ENCODE measurements at places on chromosomes 7 and 10.

- DNase-seq = no peak
Observed at GRCh38 chr10:100100651-100101184, 19.0 kb upstream of the CPN1 start.

- no peak for DNase-seq
Observed at GRCh38 chr10:115052226-115052625, 40.9 kb upstream of the ATRNL1 start.

DNA sequence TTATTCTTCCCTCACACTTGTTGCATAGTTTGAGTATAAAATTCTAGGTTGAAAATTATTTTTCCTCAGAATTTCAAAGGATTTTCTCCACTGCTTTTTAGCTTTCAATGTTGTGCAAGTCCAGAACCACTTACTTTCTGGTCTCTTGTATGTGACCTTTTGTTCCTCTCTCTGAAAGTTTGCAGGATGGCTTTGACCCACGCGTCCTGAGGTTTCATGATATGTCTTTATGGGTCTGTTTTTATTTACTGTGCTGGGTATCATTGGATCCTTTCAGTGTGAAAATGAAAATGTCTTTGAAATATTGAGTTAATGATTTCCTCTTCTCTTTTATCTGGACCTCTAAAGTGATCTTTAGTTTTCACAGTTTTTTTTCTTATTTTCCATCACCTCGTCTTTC, 38.5 kb downstream of the C1GALT1 start:
- no peak for DNase-seq

DNA sequence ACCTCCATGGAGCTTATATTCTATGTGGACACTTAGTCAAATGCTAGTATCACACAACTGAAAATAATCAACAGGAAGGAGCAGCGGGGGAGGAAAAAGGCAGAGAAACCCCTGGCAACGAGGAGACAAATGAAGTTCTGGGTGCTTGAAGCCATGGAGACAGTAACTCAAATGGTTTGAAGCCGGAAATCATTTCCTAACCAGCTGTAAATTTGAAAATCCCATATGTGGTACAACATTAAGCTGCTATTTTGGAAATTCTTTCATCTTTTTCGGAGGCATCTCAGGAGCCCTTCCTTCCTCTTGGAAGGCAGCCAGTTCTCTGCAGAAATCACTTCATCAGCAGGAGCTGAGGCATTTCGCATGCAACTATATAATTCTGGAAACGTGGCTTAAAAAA, 91.4 kb downstream of the PPP1R3C start:
- peak; percentile 12 for DNase-seq

DNA sequence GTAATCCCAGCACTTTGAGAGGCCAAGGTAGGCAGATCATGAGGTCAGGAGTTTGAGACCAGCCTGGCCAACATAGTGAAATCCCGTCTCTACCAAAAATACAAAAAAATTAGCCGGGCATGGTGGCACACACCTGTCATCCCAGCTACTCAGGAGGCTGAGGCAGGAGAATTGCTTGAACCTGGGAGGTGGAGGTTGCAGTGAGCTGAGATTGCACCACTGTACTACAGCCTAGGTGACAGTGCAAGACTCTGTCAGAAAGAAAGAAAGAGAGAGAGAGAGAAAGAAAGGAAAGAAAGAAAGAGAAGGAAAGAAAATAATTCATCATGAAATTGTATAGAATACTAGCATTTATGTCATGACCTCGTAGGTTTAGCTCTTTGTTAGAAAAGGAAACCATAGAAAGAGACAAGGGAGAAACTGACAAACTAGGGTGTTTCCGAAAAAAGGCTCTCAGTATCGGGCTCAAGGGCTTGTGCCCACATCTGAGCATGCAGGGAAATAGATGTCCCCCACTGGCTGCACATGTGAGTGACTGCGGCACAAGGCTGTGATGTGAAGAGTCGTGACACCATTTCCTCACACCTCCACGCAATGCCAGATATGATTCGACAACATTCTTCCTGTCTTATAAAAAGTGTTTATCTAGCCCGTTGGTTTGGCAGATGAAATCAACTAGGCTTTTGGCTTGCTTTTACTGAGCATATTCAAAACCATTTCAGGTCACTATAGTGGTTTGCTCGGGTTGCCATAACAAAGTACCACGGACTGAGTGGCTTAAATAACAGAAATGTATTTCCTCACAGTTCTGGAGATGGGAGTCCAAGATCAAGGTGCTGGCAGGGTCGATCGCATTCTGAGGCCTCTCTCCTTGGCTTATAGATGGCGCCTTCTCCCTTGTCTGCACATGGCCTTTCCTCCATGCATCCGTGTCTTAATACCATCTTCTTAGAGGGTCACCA, 2.0 kb downstream of the SRGN start:
- no peak for DNase-seq

DNA sequence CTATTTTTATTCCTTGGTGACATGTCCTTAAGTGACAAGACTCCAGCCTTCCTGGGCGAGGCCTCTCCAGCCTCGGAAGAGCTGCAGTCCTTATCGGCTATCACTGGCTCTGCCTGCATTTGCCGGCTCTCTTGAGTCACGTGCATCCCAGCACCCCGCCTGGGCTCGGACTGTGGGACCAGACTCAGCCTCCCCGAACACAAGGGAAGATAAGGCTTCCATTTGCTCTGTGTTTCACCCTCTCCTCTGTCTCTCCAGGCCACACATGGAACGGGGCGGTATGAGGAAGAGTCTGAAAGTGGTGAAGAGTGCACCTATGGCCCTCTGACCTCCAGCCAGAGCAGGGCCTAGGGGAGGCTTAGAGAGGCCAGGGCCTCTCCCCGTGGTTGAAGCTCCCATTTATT, 4.7 kb downstream of the GDF2 start:
- no peak for DNase-seq

DNA sequence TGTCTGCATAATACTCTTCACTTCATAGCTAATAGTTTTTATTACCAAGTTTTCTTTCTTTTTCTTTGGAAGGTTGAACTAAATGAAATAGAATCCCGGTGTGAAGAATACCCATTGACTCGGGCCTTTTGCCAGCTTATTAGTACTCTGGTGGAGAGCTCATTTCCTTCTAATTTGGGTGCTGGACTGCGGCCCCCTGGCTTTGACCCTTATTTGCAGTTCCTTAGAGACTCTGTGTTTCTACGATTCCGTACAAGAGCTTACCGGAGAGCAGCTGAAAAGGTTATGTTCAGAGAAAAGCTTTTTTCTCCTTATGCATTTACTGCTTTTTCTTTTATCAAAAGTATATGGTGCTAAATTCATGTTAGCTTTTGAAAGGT, 40.2 kb downstream of the NUP205 start:
- DNase-seq = no peak

DNA sequence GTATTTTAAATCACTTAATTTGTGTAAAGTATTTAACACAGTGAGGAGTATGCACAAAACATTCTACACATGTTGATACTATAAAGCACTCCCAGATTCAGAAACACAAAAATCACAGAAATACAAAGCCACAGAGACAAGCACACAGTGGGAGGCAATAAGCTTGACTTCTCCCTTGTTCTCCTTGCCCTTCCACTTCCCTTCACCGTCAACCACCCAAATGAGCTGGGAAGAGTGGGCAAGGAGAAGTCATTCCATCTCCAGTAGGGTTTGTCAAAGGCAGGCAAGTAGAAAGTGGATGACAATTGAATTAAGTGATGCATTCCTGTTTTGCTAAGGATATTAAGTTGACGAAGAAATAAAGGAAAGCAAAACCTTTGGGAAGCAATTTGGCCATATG, 4.2 kb upstream of the TMEM139 start:
- DNase-seq = no peak

DNA sequence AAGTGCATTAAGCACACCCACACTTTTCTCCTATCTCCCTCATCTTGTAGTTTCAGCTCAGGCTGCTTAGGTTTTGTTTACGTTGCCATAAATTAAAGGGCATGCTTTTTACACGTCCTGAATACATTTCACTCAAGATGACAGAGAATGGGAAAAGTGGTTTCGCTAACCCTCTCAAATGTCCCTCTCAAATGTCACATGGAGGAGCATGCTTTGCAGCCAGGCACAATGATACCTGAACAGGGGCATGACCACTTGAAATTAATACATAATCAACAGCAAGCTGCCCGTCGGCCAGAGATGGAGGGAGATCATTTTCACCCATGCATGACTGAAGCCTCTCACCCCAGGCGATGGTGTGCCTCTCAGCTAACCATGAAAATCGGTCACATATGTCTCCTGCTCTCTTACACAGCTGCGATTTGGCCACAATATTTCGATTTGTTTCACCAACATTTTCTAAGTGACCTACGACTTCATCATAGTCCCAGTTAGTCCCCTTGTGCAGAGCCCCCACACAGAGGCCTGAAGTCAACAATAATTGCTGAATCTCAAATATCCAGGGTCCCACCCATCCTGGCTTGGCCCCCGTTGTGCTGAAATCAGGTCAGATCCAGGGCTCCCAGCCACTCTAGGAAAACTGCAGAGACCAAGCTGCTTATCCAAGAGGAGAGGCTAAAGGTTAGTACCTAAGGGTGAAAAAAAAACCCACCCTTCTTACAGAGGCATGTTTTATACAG, 373.9 kb upstream of the NFE2L3 start:
- DNase-seq = peak; percentile 97

DNA sequence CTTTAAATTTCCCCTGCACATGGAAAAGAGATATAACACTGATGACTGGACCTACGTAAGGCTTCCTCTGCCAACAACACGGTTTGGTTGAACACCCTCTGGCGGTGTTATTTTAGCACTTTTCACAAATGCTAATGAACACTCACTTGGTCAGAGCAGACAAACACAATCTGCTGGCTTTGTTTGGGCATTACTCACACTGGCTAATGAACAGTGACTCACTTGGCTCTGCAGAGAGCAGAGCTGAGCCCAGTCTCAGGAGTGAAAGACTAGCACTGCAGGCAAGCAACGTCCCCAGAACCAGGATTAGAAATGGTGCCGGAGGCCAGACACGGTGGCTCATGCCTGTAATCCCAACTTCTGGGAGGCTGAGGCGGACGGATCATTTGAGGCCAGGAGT, 430.8 kb downstream of the PLXNA4 start:
- DNase-seq = no peak

DNA sequence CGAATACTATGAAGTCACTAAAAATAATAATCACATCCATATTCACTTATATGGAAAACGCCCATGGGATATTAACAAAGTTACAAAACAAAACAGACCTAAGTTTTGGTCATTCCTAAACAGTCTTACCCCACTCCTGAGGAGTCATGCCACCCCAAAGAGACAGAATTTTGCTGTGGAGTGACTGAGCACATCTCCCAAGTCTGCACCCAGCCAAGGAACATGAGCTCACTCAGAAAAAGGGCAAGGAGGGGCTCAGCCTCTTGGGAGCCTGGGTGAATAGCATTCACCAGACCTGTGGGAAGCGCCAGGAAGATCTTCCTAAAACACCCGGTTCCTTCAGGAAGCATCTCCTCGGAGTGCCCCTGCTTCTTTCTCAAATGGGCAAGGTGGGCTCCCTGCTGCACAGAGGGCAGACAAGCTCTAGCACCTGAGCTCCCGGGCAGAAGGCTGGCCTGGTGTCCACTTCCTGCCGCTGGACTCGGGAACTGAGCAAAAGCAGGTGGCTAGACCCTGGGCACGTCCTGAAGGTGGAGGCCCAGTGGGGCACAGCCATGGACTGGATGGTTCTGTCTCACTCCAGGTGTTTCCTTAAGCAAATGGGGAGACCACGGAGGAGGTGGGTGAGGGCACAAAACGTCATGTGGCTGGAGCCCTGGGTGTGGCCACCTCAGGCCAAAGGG, 31.0 kb downstream of the TNS3 start:
- DNase-seq = no peak

GRCh38 chr7:89072081-89072480, 276.5 kb upstream of the TEX47 start:
- DNase-seq = no peak

- DNase-seq = no peak
Observed at GRCh38 chr10:13095094-13095493, 4.9 kb upstream of the OPTN start.

Measured in DMS79 treated with DMSO at 0.1 percent for 48 hours (cell line).